IPS DF 6.9 (cell line): ENCODE measurements at places on chromosomes 13 and 19.

DNA sequence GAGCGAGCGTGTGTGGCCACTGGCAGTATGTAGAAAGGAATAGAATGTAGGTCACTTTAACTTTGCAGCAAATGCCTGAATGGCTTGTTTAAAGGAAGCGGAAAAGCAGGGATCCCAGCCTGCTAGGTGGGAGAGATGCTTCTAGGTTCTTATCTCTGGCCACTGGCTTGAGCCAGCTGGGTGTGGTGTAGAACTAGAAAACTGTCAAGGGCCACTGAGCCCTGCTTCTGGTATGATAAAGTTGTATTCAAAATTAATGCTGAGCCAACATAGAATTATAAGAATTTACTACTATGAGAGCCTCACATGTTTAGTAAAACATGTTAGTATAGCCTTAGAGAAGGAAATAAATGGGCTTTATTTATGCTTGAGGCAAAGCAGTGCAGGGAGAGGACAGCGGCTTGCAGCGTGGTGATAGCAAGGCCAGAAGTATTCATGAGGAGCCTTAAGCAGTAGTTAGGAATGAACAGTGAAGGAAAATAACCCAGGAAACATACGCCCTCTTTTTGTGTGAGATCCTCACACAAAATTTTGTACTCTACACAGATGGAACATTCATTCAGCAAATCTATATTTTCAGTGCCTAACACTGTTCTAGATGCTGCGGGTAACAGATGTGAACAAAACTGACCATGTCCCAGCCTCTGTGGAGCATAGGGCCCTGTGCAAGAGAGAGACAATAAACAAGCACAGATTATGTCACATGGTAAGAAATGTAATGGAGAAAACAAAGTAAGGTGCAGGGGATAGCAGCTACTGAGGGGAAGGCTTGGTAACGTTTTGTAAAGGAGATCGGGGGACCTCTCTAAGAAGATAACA is 863.2 kb downstream of the DIAPH3 start:
- H3K36me3 ChIP-seq: no peaks in the 10 kb centered on the region
- H3K4me3 ChIP-seq: no peak overlapping the region
- H3K27me3 ChIP-seq: no peaks in the 10 kb centered on the region
- DNase-seq: no peak
- H3K4me1 ChIP-seq: no peaks in the 10 kb centered on the region

GRCh38 chr19:40286235-40286970 is 1.3 kb upstream of the AKT2 start:
- H3K27ac ChIP-seq: no peak overlapping the region
- no peaks in the 10 kb centered on the region for H3K36me3 ChIP-seq
- no peaks in the 10 kb centered on the region for H3K27me3 ChIP-seq
- no peaks in the 10 kb centered on the region for H3K4me1 ChIP-seq

- H3K4me3 ChIP-seq: no peak overlapping the region
- H3K27me3 ChIP-seq: no peaks in the 10 kb centered on the region
- DNase-seq: no peak
- no peaks in the 10 kb centered on the region for H3K4me1 ChIP-seq
- no peak overlapping the region for H3K27ac ChIP-seq
These were observed 11.9 kb downstream of the KLC3 start for GRCh38 chr19:45352471-45352870.

- H3K4me3 ChIP-seq: no peak overlapping the region
- DNase-seq: no peak
- no peak overlapping the region for H3K27ac ChIP-seq
- H3K4me1 ChIP-seq: no peaks in the 10 kb centered on the region
These were observed 635.6 kb upstream of the SLITRK5 start for GRCh38 chr13:87035526-87035925.

DNA sequence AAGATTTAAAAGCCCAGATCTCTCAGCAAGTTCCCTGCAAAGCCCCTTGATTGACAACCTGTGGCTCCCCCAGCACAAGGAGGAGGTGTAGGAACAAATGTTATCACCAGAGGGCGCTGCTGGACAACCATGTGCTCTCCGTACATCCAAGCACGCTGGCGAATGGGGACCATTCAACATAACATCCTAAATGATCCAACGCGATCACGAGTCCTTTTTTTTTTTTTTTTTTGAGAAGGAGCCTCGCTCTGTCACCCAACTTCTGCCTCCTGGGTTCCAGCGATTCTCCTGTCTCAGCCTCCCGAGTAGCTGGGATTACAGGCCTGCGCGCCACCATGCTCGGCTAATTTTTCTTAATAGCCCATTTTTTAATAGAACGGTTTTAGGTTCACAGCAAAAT is 52.0 kb downstream of the NWD1 start:
- H3K36me3 ChIP-seq: no peaks in the 10 kb centered on the region
- peak; percentile 92 for DNase-seq
- H3K4me3 ChIP-seq: no peak overlapping the region
- no peaks in the 10 kb centered on the region for H3K27me3 ChIP-seq

DNA sequence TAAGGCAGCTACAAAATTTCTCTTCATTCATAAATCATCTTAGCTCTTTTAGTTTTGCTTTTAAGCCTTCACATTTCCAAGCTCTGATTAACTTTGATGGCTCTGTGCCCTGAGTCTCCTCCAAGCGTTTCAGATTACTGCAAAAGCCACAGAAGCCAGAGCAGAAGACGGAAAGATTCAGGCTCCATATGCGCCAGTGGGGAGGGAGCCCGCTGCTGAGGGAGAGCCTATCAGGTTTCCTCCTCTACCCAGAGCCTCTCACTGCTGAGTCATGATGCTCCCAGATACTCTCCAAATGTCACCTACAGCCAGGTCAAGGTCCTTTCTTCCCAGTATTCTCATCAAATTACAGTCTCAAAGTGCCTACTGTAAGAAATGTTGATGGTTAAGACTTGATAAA is 193.6 kb downstream of the RAP2A start:
- peak; percentile 13 for DNase-seq
- no peaks in the 10 kb centered on the region for H3K4me1 ChIP-seq
- H3K36me3 ChIP-seq: no peaks in the 10 kb centered on the region
- H3K27ac ChIP-seq: no peak overlapping the region
- H3K4me3 ChIP-seq: no peak overlapping the region
